Left ventricle myocardium inferior (tissue), 1 donor: ENCODE measurements at places on chromosomes 6 and 20.
A peak's percentile ranks its signal among the peaks of the same experiment; 100 is the strongest.

DNA sequence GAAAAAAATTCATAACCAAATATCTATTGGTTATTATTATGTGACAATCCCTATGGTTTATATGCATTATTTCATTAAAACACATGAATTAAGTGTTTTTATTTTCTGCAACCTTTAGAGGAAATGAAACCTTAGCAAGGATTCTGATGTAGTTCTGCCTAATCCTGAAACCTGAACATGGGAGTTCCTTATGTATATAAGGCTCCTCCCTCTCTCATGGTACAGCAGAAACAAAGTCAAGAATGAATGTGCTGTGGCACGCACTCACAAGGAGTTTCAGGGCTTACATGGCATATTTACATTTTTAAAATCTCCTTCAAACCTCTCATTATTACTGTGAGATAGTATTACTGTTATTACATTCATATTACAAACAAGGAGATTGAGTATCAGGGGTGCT, 426.4 kb upstream of the CITED2 start:
- no peak for DNase-seq

- no peak for DNase-seq
Observed at GRCh38 chr6:130955755-130956154, 107.3 kb downstream of the EPB41L2 start.

GRCh38 chr6:42393339-42393738, 58.4 kb downstream of the TRERF1 start:
- DNase-seq = no peak

GRCh38 chr20:21713470-21713869, 8.0 kb downstream of the PAX1 start:
- DNase-seq = no peak

GRCh38 chr6:4129446-4129845, 5.9 kb downstream of the ECI2 start:
- DNase-seq = no peak

DNA sequence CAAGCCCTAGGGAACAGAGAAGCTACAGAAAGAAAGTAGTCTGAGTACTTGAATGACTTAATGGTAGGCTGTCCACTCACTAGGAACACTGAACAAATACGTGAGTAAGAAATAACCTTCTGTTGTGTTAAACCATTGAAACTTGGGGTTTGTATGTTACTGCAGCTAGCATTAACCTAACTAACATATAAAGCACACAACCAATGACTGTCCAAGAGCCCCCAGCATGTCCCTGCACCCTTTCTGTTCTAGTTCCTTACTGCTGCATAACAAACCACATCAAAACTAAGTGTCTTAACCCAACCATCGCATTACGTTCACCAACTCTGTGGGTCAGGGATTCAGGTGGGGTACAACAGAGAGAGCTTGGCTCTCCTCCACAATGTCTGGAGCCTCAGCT, 10.5 kb upstream of the RNF8 start:
- DNase-seq = no peak

DNA sequence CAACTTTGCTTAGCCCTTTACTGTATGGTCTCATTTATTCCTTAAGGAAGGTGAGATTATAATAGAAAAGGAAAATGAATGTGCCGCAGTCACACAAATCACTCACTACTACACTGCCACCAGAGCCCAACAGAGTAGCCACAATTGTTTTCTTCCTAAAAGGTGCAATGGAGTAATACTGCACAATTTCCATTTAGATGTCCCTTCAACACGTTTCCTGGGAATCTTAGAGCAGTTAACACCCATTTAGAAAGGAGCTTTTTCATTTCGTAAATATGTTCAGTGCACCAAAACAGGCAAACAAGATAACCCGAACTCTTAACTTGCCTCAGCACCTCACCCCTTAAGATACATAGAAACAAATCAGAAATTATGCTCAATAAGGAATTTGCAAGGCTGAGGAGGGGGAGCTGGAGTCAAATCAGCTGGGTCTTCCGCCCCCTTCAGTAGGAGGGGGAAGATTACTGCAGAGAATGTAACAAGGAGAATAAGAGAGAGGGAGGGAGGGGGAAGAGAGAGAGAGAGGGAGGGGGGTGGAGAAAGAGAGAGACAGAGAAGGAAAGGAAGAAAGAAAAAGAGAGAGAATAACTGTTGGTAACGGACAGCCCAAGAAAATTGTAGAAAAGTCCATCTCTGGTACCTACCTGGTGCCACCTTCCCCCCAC, 155.5 kb downstream of the BCAS1 start:
- DNase-seq = no peak

- no peak for DNase-seq
Observed at GRCh38 chr20:2382833-2383232, 2.1 kb downstream of the TGM6 start.

DNA sequence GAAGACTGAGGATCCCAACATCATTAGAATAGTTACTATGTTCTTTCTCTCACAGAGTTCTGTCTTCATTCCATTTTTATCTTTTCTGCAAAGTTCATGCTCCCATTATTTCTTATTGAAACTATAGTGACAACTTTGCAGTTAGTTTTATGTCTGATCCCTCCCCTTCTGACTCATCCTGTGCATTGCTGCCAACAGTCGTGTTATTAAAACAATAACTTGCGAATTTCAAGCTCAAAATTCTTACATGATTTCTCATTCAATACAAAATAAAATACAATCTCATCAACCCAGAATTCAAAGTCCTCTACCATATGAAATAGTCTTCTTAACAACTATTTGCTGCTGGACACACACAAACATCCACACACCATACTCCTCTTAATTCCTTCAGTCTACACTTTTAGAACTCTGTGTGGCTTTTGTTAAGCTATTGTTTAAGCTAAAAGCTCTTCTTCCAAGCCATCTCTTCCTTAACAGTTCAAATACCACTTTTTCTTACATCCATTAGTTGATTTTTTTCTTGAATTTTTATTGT, 261.4 kb upstream of the IRAK1BP1 start:
- DNase-seq = no peak

- DNase-seq = no peak
Observed at GRCh38 chr6:1254326-1254725, 57.6 kb upstream of the FOXQ1 start.

DNA sequence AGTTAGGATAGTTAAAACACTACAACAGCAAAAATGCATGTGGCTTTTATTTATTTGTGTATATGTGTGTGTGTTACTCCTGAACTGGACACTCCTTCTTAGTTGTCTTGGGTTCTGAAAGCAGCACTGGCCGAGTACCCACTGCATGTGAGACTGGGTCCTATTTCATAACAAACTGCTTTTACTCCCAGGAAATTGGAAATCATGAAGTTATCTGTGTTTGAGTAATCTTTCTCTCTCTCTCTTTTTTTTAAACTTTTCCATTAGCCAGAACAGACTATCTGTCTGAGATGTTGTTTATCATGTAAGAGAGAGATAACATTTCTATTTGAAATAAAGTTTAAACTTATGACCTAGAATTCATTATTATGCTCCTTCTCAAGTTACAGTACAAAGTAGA, 110.4 kb downstream of the LIN28B start:
- DNase-seq = no peak

GRCh38 chr6:81977486-81977885, 225.0 kb upstream of the TENT5A start:
- no peak for DNase-seq

GRCh38 chr20:18739751-18740166, 73.8 kb upstream of the SCP2D1 start:
- no peak for DNase-seq

GRCh38 chr6:35363293-35363750, 21.0 kb downstream of the PPARD start:
- no peak for DNase-seq

GRCh38 chr6:137170266-137171052, 3.0 kb downstream of the IL22RA2 start:
- no peak for DNase-seq

GRCh38 chr20:32098786-32099185, 10.7 kb upstream of the TM9SF4 start:
- no peak for DNase-seq

DNA sequence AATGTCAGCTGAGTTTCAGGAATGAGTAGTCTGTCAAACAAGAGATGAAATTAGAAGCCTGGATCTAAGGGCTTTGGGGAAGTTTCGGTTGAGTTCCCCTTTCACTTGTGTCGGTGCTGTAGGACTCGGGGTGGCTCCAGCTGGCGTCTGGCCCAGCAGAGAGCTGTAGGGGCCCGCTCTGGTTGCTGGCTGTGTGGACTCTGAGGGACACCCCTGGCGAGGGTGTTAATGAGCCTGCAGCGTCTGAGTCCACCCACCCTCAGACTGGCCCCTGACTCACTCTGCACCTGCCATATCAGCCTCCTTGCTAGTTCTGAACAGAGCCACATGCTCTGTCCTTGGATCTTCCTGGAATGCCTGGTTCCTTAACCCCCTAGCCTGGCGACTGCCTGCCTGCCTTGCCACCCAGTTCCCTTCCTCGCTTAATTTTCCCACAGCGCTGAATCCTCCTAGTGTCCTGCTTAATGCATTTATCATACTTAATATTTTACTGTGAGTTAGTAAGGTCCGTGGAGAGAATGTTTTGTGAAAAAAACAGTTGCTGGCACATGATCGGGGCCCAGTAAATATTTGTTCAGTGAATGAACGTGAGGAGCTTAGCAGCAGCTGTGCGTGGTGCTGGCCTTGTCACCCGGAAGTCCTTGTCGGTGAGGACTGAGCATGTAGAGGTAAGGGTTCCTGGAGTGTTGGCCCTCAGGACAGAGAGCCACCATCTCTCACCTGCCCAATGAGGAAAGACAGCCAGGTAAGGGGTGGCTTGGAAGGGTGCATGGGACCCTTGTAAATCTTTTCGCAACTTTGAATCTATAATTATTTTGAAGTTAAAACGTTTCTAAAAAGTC, 1.6 kb downstream of the DNAJC5 start:
- DNase-seq = peak; percentile 51

DNA sequence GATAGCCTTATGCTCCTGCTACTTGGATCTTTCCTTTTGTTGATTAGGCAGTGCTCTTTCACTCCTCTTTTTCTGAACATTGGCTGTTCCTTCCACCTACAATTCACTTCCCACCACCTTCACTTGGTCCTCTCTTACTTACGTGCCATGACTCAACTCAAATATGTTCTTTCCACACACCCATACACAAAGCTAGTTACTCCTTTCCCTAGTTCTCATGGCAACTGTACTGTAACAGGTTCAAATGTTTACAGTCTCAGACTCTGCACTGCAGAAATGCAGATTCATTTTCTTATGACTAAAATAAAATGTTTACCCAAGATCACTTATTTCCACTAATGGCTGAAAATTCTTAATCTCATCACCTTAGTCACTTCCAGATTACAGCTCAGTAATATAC, 174.0 kb upstream of the TSHZ2 start:
- DNase-seq = no peak

DNA sequence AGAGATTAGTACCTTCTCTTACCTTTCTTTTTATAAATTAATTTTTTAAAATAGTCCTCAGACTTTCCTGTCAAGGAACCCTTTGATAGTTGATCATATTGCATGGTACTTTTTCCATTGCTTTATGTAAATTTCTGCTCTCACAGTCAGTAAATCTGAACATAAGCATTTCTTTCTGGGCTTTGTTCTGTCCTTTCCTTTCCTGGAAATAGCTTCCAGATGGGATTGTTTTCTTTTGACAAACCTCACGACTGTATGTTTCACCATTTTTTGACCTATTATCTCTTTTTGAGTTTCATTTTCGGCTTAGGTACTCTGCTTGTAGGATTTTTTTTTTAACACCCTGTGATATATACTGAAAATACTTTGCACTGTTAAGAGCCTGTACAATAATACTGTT, 32.6 kb downstream of the UTRN start:
- DNase-seq = no peak

- DNase-seq = no peak
Observed at GRCh38 chr6:107661291-107661690, 162.8 kb downstream of the SCML4 start.

- peak; percentile 84 for DNase-seq
Observed at GRCh38 chr20:699811-700338, 24.3 kb upstream of the SCRT2 start.

- DNase-seq = no peak
Observed at GRCh38 chr6:119077391-119077642, 1.1 kb downstream of the FAM184A start.

- DNase-seq = no peak
Observed at GRCh38 chr6:123215211-123215610, 219.2 kb downstream of the CLVS2 start.

DNA sequence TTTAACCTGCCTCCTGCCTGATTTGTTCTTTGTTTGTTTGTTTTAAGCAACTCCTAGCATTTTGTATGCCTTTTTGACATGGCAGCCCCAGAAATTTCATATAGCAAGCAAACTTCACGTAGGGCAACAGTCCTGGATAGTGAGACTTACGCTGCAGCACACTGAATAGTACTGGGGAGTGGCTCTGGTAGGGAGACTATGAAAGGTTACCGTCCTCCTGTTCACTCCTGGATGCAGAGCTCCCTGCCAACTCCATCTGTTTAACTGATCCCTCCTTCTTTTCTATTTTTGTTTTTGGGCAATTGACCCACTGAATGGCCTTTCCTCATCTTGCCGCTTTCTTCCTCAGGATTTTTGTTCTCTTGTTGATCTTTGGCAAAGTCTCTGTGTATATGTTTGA, 44.5 kb upstream of the BMP6 start:
- DNase-seq = no peak

DNA sequence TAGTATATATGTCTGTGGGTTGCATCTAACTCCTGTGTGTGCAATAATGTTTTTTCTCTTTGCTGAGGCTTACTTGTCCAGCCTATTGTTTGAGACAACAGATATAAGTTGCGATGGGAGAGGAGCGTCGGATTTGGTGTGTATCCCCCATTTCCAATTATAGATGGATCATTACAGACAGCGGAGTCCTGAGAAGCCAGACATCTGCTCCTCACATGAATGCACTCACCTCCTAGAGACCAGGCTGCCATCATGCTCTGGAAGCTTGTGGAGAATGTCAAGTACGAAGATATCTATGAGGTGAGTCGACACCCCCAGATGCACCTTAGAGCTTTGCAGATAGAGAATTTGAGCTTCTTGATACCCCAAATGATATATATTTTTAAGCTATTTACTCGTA, at the start of gene TFAP2B:
Gene TFAP2B (plus strand): TSS at position 199 of the 400 bp plus-strand sequence. CDS start 21 bp downstream, at position 220.
- no peak for DNase-seq

DNA sequence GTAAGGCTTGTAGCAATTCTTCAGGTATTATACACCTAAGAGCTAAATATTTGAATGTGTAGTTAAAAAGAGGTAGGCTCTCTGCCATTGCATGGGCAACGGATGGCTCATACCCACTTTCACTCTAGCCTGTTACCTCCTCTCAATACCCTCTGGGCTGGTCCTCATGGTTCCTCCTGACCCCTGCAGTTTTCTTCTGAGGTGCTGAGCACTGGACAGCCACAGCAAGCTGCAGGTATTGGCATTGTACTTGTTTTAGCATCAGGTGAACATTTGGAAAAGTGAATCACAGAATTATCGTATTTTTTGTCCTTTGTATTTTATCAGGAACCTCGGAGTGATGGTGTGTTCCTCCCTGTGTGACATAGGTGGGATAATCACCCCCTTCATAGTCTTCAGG, 32.9 kb downstream of the SLC22A1 start:
- no peak for DNase-seq

GRCh38 chr20:15571056-15571455, 1002.2 kb downstream of the KIF16B start:
- no peak for DNase-seq

GRCh38 chr6:168648240-168649125, 207.5 kb downstream of the SMOC2 start:
- DNase-seq = no peak

- no peak for DNase-seq
Observed at GRCh38 chr6:160253292-160253691, 5.3 kb downstream of the SLC22A2 start.
